ENCODE measurements at places on chromosomes 12 and 14. TPM values are rescaled to one million over a fixed set of nuclear protein-coding genes. Genes with fewer than 3 reads are reported as not detected.

DNA sequence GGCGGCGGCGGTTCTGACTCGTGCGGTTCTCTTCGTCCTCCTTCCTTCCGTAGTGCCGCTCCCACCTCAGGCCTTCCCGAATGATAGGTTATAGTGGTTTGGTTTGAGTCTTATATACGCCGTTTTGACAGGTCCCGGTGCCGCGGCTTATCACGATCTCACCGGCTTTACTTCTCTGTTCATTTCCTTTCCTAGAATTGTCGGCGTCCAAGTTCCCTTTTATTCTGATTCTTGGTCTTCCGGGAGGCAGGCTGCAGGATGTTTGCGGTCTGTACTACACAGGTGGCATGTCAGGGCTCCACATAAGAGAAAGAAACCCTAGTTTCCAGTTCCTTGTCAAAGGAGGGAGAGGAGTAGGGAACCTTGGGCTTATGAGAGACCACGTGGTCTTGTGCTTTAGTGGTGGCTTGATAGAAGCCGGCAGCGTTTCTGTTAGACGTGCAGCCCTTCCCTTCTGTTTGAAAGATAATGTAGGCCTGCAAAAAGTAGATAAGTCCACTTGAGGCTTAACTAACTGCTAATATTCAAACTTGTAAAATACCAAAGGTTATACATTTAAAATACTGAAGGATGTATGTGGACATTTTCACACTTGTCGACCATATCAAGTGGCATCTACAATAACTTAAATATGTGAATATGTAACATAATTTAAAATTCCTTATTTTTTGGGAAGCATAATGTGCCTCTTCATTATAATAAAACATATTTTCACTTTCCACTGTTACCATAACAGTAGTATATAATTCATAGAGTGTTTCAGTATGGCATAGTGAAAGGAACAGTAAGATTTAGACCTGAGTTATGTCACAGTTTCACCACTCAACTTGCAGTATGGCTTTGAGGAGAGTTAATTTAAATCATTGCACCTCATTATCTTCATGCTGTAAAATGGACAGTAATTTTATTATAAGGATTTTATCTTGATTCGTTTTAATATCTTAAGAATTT, 804 bp downstream of the USP15 start:
- peak; percentile 23 for DNase-seq

DNA sequence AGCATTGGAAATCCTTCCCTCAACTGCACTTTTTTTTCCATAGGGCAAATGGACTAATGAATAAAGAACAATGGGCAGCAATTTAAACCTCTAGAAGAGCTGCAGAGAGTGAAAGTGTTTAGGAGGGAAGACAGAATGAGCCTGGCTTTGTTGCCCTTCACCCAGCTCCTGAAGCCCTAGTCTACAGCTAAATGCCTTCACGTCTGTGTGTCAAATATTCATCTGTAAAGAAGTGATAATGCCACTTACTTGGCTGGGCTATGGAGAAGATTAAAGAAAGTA, 45.6 kb downstream of the FLRT2 start:
- DNase-seq, result no peak

GRCh38 chr14:50967790-50968189, 23.5 kb upstream of the PYGL start:
- no peak for DNase-seq

- no peak for DNase-seq
Observed at GRCh38 chr14:34053666-34054065, 102.8 kb upstream of the EGLN3 start.

- DNase-seq, result no peak
Observed at GRCh38 chr14:60856111-60856510, 121.5 kb downstream of the MNAT1 start.

DNA sequence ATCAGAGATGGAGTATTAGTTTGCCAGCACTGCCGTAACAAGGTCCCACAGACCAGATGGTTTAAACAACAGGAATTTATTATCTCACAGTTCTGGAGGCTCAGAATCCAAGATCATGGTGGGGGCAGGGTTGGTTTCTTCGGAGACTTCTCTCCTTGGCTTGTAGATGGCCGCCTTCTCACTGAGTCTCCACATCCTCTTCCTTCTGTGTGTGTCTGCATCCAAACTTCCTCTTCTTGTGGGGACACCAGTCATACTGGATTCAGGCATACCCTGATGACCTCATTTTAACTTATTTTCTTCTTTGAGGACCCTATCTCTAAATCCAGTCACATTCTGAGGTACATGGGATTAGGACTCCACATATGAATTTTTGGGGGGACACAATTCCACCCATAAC, 455.5 kb downstream of the RGS6 start:
- DNase-seq, result no peak

DNA sequence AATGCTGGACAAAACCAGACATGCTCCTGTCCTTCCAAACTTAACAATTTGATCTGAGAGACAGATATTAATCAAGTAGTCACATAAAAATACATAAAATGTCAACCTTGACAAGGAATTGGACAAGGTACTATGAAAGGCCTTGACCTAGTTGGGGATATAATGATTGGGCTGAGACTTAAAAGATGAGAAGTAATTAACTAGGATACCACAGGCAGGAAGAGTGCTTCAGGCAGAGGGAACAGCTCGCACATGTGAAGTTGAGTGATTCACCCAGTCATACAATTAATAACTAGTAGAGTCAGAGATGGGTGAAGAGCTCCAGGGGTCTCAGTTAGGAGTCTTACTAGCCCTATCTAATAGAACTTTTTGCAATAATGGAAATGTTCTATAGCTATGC, 259.5 kb downstream of the MSRB3 start:
- DNase-seq, result no peak

DNA sequence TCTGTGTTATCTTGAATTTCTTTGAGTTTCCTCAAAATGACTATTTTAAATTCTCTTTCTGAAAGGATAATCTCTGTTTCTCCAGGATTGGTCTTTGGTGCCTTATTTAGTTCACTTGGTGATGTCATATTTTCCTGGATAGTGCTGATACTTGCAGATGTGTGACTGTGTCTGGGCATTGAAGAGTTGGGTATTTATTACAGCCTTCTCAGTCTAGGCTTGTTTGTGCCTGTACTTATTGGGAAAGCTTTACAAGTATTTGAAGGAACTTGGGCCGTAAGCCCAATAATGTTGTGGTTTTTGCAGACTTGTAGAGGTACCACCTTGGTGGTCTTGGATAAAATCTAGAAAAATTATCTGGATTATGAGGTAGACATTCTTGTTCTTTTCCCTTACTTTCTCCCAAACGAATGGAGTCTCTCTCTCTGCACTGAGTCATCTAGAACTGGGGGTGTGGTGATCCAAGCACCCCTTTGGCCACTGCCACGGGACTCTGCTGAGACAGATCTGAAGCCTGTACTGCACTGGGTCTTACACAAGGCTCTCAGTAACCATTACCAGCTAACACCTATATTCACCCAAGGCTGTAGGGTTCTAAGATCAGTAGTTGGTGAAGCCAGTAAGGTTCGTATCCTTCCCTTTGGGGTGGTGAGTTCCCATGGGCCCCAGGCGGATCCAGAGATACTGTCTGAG, 703.7 kb upstream of the MGAT4C start:
- DNase-seq, result no peak

DNA sequence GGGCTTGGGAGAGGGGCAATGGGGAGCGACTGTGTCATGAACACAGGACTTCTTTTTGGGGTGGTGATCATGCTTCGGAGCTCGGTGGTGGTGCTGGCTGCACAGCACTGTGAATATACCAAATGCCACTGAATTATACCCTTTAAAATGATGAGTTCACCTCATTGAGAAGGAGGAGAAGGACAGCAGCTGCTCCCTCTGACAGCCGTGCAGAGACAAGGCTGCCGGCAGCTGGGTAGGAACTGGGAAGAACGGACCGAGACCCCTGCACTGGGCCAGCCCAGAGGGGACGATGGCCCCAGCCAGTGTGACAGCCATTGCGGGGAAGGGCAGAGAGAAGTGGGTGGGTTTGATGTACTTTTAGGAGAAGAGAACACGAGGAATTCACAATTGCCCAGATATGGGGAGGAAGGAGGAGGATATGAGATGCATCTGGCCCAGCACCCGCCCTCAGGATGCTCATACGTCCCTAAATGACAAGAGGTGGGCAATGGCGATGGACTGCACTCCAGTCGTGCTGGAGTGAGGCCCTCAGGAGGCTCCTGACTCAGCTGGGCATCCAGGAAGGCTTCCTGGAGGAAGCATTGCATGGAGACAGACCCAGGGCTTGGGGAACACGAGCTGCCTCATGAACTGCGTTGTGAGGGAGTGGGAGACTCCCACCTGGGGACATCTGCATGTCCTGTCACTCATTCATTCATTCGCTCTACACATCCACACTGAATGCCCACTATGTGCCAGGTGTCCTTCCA, 64.3 kb upstream of the C14orf180 start:
- DNase-seq, result no peak

DNA sequence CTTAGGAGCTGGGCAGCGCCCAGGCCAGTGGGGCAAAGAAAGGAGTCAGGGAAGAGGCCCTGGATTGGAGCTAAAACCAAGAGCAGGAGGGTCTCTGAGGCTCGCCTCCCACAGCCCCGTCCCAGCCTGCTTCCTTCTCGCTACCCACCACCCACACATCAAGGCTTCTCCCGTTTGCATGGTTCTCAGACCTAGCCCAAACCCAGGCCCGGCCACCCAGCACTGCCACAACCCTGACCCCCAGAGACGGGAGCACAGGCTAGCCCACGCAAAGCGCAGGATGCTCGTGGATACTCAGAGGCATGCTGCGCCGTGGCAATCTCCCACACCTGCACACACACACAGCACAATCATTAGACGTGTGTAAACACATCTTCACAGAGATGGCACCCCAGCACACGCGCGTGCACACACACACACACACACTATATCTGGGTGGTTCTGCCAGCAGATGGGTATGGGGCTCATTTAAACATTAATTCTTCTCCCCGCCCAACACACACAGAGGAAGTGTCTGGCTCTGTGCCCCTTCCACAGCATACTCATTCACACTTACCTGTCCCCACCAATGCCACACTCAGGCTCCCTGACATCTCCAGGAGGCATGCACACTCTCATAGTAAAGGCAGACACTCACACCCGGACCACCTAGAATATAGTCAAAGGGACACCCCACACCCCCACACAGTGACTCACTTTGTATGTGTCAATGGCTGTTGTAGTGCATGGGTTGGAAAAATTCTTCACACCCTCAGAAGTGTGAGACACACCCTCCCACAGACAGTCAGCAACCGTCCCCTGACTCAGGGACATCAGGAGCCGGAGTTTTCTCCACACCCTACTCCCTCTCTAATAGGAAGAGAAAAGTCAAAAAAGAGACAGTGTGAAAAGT, 1.1 kb downstream of the CARMIL3 start:
- DNase-seq, result no peak

DNA sequence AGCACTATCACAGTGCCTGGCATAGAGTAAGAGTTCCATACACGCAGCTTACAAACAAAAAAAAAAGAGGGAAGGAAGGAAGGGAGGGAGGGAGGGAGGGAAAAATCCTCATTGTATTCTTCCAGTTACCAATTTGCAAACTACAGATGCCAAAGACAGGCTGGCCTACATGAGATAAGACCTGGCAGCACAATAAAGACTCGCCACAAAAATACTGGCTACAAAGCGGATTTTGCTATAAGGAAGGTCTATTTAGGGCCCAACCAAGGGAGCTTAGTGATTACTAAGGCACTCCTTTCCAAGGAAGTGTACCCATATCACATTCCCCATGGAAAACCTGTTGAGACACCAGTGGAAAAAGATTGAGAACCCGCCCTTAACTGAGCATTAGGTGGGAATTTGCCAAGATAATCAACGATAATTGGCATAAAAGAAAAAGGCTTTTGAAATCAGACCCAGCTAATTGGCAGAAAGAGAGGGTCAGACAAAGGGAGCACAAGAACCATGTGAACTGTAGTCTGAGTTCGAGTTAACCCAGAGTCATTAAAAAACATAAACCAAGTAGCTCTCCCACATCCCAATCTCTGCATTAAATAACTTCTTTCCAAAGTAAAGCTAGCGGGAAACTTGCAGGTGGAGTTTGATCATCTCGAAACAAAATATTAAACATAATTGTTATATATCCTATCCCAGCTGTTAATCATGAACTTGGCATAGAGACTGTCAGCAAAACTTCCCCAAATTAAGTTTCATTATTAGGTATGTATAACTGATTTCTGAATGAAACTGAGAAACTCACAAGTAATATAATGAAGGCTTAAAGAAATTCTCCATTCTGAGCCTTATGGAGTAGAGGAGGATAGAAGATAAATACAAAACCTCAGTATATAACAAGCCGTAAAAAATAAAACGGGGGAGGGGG, 50.1 kb downstream of the PHLDA1 start:
- no peak for DNase-seq

- DNase-seq, result no peak
Observed at GRCh38 chr14:63248211-63248610, 44.0 kb downstream of the RHOJ start.

DNA sequence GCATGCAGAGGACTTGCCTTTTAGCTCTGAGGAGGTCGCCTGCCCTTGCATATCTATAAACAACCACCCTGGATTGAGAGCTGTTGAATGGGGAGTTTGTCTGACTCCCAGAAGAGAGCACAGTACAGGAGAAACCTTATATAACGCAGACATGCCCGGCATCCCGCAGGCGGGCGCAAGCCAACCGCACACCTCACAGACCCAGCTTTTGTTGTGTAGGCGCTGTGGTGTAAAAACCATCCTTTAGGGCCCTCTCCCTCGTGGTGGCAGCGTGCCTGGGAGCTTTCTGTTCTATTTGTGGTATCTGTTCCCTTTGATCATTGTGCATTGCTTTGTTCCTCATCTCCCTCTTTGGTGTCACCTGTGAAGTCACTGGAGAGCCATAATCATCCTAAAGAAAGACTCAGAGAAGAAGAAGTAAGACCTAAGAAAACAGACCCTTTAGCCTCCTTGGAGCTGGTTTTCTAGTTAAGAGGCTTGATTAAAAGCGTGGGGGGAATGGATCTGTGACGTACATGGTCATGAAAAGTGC, 77.7 kb downstream of the ETV6 start:
- DNase-seq, result no peak

GRCh38 chr14:54669721-54670561, 103.0 kb downstream of the SAMD4A start:
- no peak for DNase-seq

- DNase-seq, result no peak
Observed at GRCh38 chr12:53292426-53292825, 2.9 kb upstream of the PFDN5 start.

GRCh38 chr12:113152196-113152834, 2.8 kb downstream of the CFAP73 start:
- no peak for DNase-seq

PLA2G1B gene
- 2.0 TPM for total RNA-seq

LTBR gene
- 128 TPM for total RNA-seq

JKAMP gene
- total RNA-seq, result 46.5 TPM

DIP2B gene
- total RNA-seq, result 32.3 TPM

EGLN3 gene
- total RNA-seq, result 13.6 TPM

FAM90A1 gene
- total RNA-seq, result 0.64 TPM

TMEM30B gene
- total RNA-seq, result 0.12 TPM

All from HCT116 (cell line).